ENCODE measurements at places on chromosomes 6 and 20.

GRCh38 chr20:5720696-5721095 lies 29.5 kb upstream of the SHLD1 start:
- DNase-seq, result no peak

- DNase-seq, result no peak
Observed at GRCh38 chr20:4154958-4155411, 139.6 kb upstream of the RNF24 start.

DNA sequence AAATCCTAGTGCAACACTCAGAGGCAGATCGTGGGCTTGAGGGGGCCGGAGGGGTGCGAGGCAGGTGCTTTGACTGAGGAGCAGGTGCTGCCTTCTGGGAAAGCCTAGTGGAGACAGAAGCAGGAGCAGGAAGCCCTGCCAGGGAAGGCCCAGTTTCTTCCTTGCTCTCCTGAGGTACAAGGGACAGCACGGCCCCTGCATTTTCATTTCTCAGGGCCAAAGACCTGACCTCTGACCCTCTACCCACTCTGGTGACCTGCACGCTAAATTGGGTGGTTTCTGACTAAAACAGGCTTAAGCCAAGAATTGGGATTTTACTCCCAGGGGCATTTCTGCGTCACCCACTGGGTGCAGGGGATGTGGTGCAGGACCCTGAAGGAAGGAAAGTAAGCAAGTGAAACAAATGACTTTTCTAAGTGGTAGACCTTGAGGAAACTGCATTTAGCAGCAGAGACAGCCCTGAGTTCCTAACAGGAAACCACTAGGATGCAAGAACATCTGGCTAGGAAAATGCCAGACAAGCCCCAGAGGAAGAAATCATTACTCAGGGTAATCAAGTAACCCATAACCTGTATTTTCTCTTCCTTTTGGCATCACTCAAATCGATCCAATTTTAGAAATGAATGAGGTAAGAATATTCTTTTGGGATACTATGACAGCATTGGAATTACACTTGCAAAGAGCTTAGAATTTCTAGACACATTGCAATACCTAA lies 141.7 kb downstream of the CD164 start:
- DNase-seq, result peak; percentile 71

DNA sequence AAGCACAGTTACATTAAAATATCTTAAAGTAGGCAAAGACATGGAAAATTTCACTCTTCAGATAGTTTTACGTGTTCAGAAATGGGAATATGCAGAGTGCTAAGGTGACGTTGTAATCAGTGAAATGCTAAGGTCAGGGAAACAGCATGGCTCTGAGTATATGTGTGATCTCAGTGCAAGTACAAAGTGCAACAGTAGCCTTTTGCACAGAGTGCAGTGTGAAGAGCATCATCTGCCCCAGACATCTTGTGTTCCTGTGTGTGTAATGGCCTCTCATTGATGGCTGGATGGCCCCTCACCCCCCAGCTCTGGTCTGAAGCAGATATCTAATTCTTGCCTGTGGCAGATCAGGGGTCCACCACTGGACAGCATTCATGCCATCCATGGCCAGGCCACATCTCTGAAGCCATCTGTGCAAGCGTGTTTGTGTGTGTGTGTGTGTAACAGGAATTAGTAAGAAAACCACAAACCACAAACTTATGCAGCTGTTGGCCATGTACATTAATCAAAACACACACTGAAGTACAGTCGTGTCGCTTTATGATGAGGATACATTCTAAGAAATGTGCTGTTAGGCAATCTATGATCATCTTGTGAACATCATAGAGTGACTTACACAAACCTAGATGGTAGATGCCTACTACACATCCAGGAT lies 165.1 kb downstream of the RALGAPA2 start:
- peak; percentile 67 for DNase-seq

GRCh38 chr6:134657751-134658527 lies 292.0 kb downstream of the ALDH8A1 start:
- DNase-seq, result no peak

- no peak for DNase-seq
Observed at GRCh38 chr6:115740907-115741306, 319.8 kb downstream of the FRK start.

DNA sequence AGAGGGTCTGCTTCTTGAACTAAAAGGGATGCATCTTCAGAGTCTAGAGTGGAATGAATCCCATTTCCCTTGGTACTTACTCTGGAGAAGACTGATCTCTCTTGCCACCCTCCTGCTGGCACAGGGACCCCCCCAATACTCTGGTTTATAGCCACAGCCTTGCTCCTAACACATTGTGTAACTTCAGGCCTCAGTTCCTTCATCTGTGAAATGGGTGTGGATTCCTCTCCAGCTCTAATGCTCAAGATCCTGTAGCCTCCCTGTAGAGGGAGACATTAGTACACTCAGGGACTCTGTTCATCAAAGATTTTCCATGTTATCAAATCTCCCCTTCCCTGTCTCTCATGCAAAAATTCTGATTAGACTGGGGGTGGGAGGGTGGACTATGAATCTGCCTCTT lies 315.7 kb upstream of the MOCS1 start:
- DNase-seq, result no peak

DNA sequence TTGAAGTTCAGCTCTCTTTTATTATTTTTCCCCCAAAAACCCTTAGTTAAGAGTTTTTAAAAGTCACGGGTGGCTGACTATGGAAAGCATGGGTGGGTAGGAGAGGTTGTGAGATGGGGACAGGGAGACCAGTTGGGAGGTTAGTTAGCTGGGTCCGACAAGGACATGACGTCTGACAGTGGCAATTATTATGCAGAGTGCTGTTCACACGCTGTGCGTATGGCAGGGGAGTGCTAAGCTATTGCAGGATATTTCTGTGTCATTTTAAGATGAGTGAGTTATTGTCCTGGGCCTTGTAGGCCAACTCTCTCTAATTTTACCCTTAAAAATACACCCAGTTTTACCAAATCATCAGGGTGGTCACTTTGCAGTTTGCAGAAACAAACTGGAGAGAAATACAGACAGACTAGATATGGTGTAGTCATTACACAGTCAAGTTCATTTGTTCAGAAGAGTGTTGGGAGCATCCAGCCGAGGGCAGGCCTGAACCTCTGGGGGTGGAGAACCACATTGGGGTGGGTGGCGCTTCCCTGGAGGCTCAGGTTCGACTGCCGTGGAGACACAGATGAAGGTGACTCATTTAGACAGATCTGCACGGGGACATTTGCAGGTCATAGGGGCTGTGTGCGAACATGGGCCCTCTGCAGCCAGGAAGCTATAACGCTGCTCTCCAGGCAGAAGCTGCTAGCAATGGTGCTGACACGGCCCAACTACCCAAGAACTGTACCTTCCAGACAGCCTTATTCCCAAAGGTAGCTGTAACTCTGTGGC lies 307.6 kb downstream of the QKI start:
- no peak for DNase-seq

DNA sequence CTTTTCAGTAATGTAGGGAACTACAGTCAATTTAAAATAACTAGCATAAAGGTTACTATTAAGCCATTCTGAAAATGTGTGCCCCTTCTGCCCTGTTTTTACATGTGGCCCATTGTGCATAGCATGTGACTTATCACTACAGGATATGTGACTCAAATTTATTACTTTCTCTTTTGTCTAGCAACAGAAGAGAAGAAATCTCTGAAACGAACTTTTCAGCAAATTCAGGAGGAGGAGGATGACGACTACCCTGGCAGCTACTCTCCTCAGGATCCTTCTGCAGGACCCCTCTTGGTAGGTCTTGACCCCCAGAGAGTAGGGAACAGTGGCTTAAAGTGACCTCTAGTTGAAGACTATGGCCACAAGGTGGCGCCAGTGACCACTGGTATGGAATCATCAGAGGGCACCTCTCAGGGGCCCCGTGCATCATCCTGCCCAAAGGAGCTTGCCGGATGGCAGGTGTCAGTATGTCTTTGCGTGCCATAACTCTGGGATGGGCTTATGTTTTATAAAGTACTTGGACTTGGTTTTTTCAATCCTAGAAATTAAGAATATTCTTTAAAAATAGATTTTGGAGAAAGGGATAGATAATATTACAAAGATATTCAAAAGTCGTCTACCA lies 23.9 kb downstream of the RPRD1B start:
- DNase-seq, result peak; percentile 71

DNA sequence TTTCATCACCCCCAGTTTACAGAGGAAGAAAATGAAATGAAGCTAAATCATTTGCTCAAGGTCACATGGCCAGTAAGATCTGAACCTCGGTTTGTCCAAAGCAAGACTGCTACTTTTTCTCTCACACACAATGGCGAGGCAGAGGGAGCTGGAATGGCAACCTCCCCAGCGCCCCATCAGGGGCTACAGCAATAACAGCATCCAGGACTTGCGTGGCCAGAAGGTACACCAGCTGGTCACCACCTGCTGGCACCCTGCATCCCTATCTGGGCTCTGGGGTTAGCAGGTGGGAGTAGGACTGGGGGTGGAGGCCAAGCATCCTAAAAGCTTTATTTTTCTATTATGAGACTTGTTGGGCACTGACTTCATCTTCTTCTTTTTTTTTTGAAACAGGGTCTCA lies 41.3 kb downstream of the TTI1 start:
- DNase-seq, result no peak

- no peak for DNase-seq
Observed at GRCh38 chr6:2752477-2753109, 1.9 kb upstream of the MYLK4 start.

DNA sequence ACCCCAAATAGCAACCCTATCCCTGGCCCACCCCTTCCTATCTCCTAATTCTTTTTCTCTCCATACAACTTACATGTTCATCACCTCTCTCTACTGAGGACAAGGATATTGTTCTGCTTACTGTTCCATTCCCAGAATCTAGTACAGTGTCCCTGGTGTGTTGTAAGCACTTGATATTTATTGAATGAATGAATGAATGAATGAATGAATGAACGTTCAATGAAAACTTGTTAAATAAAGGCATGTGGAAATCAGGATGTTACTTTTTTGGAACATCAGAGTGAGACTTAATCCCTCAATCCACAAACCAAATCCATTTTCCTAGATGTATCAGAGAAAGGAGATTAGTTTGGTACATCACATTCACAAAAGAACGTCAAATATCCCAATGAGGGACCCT lies 6.8 kb upstream of the JPH2 start:
- DNase-seq, result no peak

DNA sequence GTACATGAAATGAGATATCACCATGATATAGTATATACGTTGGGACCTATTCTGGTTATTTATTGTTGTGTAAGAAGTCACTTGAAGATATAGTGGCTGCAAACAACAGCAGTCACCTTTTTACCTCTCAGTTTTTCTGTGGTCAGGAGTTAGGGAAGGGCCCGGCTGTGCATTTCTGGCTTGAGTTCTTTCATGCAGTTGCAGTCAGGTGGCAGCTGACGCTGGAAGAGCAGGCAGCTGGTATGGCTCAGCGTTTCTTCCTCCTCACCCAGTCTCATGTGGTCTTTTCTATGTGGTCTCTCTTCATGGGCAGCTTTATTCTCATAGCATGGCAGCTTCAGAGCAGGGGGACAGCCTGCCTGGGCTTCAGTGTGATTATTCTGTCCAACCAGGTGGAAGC lies 154.4 kb downstream of the PLCB4 start:
- no peak for DNase-seq

GRCh38 chr6:26613201-26613600 lies 16.4 kb downstream of the ABT1 start:
- DNase-seq, result no peak

DNA sequence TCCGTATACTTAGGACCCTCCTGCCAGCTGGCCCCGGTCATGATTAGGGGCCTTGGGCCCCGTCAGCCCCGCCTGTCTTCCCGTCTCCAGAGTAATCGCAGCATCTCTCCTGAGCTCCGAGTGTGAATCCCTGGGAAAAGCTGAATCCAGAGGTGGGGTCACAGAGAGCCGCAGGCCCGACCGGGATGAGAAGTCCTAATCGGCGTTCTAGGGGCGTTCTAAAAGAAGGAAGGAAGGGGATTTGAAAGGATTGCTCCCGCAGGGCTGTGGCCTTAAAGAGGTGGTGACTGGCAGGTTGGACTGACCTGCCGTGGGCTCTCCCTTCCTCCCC lies 371 bp downstream of the HMGN4 start:
- no peak for DNase-seq

DNA sequence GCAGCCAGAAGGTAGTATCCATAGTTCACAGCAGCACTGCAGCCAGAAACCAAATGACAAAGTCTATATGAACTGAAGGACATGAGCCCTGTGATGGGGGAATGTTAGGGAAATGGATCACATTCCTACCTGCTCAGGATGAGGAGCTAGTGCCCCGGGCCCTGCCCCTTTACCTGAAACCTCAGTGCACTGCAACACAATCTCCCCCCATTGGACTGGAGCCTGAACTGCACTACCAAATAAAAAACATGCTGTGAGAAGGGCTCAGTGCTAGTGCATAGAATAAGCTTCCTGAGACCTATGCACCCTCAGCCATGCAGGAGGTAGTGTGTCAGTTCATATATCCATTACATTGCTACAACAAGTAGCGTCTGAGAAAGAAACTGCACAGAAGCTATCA lies 477.8 kb downstream of the HACE1 start:
- no peak for DNase-seq

DNA sequence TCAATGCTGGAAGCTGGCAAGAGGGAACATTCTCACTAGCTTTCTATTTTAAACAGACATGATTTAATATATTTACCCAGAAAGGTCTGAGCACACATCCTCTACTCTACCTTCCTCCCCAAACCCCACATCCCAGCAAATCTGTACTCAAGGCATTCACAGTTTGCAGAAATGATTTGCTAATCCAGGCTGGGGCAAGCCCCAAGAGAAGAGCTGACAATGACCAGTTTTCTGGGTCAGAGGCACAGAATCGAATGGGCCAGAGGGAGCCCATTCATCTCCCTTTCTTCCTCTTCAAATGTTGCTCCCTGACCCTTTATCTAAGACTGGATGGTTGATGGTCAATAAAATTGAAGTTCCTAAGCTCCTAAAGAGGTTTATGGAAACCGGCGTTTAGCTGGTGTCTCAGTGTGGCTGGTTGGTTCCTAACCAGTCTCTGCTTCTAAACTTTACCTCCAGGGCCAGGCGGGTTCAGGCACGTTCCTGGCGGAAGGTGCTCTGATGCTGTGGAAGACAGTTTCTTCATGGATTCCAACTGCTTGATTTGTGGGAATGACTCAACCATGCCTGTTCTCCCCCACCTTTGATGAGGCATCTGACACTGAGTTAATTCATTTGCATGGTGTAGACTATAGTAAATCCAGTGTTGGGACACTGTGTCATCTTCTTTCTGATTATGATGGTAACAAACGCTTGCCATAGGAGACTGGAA lies 96.4 kb upstream of the IYD start:
- DNase-seq, result no peak

GRCh38 chr20:40443753-40444152 lies 245.3 kb downstream of the MAFB start:
- DNase-seq, result no peak

All from fibroblast of mammary gland (primary cell).